ENCODE measurements at places on chromosomes 16 and 17.

GRCh38 chr17:60435244-60436167, 13.2 kb downstream of the CHCT1 start:
- peak; percentile 43 for DNase-seq

DNA sequence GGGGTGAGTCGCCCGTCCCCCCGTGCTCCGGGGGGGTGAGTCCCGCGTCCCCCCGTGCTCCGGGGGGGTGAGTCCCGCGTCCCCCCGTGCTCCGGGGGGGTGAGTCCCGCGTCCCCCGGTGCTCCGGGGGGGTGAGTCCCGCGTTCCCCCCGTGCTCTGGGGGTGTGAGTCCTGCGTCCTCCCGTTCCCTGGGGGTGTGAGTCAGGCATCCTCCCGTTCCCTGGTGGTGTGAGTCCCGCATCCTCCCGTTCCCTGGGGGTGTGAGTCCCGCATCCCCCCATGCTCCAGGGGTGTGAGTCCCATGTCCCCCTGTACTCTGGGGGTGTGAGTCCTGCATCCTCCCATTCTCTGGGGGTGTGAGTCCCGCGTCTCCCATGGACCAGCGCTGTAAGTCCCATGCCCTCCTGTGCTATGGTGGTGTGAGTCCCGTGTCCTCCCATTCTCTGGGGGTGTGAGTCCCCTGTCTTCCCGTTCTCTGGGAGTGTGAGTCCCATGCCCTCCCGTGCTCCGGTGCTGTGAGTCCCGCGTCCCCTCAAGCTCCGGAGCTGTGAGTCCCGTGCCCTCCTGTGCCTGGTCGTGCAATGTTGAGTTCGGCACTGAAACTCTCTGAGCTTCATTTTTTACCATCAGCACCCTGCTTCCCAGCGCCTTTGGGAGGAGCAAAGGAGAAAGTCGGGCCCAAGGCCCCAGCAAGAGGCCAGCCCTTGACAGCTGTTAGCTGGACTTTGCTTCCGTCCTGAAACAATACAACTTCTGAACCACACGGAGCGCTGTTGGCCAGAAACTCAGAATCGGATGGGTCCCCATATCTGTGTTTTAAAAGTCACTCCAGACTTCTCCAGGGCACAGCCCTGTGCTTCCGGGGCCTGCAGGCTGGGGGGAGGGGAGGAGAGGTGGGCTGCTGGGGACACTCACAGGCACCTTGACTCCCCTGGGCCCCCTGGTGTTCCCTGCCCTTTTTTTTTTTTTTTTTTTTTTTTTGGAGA, 11.5 kb upstream of the ZC3H18 start:
- no peak for DNase-seq

DNA sequence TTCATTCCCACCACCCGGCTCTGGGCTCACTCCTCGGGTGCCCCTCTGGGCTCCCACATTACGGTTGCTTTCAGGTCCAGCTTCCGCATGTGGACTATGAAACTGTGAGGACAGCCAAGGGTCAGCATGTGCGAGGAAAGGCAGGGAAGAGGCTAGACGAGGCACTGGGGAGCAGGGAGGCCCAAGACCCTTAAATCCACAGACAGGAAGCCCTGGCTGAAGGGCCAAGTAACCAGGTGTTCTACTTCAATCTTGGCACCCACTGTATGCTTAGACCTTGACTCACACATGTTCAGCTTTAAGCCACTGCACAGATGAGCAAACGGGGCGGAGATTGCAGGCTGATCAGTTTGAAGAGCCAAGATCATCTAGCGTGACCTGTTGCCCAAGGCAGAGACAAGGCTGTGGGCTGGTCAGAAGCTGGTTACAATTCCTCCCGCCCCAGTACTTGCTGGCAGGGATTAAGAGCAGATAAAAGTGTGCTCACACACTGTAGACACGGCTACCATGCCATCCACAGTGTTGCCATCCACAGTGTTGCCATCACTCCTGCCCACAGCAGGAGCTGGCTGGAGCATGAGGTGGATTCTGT, at the start of gene CES4A:
Gene CES4A (plus strand): TSS at position 393 of the 592 bp plus-strand sequence. CDS start 184 bp downstream, at position 577.
- no peak for DNase-seq

DNA sequence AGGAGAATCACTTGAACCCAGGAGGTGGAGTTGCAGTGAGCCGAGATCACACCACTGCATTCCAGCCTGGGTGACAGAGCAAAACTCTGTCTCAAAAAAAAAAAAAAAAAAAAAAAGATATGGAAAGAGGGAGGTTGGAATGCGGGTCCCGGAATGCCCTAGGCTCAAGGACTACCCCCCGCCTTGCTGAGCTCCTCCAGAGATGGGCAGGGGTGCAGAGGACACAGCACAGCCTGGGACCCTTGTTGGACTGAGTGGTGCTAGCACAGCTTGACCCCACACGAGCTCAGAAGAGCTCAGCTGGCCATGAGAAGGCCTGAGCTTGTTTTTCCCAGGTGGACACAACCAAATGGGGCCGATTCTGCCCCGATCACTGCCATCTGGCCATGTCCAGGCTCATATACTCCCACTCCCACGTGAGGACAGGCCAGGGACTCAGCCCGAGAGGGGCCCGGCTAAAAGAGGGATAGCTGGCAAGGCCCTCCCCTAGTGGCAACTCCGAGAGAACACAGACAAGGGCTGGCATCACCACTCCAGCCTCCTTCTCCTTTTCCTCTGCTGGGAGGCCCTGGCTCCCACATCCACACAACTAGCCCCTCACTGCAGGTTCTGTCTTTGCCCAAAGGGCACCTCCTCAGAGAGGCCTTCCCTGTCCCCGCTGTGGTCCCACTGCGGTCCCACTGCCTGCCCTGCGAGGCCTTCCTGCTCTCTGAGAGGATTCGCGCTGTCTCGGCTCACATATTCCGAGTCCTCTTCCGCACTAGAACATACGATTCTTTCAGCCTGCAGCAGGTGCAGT, 11.0 kb downstream of the SGCA start:
- DNase-seq = no peak

GRCh38 chr16:50596762-50597450, 48.7 kb downstream of the NKD1 start:
- no peak for DNase-seq

- DNase-seq = no peak
Measured at GRCh38 chr16:77585379-77586251, 136.7 kb upstream of the NUDT7 start.
